NCI-H69 (cell line): ENCODE measurements at places on chromosomes 4 and X.
A peak's percentile ranks its signal among the peaks of the same experiment; 100 is the strongest.

DNA sequence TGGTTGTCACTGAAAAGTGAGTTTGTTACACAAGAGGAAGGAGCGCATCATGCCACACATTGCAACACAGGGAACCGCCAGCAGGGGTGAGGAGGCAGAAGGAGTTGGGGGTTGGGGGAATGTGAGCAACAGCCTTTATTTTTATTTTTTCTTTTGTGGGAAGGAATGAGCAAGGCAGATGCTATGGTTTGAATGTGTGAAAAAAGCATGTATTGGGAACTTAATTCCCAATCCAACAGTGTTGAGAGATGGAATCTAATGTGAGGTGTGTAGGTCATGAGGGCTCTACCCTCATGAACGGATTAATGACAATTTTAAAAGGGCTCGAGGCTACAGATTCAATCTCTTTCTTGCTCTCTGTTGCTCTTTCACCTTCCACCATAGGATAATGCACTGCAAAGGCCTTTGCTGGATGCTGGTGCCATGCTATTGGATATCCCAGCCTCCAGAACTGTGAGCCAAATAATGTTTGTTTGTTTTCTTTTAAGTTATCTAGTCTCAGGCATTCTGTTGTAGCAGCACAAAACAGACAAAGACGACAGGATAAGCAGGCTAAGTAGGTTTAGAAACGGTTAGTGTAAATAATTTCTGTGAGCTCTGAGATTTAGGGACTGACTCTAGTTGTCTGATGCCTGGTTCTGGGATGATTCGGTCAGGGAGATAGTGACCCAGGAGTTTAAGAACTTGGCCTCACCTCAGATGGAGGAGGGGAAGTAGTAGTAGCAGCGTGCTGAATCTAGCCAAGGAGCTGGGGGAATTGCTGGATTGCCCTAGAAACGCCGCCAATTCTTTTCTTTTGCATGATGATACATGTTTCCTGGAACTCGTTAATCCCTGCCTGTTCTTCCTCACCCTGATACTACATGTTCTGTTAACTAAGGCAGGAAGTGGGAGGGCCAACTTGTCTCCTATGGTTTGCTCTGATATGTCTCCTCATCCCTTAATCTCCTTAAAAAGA is 156.6 kb upstream of the CTSO start:
- DNase-seq: no peak

- DNase-seq: no peak
Measured at GRCh38 chrX:16666541-16666940, 16.6 kb downstream of the S100G start.

GRCh38 chr4:183760326-183760725 is 101.2 kb downstream of the TRAPPC11 start:
- DNase-seq: no peak

GRCh38 chrX:38106991-38107655 is 100.8 kb downstream of the SYTL5 start:
- DNase-seq: no peak

DNA sequence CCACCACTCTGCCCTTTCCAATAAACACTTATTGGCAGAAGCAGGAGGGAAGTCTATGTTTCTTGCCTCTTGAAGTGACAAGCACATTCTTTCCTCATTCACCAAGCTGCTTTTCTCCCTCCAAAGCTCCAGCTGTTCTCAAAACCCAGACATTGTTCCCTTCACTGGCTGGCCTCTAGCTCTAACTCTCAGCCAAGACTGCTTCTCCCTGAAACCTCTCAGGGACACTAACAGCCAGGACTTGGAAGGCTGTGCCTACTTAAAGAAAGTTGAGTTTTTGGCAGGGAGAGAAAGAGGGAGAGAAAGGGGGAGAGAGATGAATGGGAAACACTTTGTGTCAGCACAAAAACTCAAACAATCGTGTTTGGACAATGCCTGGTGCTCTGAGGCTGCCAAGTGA is 99.5 kb downstream of the COX18 start:
- DNase-seq: no peak

DNA sequence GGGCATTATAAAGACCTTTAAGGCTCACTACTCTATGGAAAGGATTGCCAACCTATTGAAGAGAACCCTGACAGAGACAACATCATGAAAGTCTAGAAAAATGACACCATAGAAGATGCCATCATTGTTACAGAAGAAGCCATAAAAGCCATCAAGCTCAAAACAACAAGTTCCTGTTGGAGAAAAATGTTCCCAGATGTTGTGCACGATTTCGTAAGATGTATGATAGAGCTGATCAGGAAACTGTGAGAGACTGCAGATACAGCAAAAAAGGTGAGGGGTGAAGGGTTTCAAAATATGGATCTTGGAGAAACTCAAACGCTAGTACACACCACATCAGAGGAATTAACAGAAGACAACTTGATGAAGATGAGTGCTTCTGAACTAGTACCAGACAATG is 53.3 kb downstream of the WDFY3 start:
- DNase-seq: no peak

- peak; percentile 33 for DNase-seq
Measured at GRCh38 chrX:22742174-22742573, 257.6 kb upstream of the DDX53 start.

GRCh38 chrX:13126775-13127174 is 82.4 kb upstream of the FAM9C start:
- no peak for DNase-seq

DNA sequence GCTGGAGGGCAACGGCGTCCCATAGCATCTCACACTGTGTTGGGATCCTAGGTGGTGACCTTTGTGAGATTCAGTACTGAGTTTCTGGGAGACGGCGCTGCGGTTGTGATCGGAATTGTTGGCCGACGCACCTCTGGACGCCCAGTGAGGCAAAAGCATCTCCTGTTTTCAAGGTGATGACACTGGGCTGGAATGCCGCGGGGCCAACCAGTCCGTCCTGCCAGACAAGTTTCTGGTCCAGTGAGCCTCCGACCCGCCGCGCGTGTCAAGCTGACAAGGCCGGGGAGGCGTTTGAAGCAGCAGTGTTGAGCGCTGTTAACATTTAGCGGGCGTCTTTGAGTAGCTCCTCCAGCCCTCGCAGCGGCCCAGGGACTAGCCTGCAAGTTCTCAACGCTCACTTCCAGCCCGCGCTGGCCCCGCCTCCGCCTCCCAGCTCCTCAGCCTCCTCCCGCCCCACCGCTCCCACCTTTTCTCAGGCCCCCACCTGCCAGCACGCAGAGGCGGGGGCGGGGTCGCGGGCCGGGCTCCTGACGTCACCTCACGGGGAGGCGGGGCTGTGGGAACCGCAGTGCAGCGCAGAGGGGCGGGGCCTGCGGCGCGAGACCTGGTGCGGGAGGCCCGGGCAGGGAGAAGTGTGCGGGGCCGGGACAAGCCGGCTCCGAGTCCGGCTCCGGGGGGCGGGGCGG is 482 bp upstream of the CDS1 start:
- DNase-seq: peak; percentile 92

DNA sequence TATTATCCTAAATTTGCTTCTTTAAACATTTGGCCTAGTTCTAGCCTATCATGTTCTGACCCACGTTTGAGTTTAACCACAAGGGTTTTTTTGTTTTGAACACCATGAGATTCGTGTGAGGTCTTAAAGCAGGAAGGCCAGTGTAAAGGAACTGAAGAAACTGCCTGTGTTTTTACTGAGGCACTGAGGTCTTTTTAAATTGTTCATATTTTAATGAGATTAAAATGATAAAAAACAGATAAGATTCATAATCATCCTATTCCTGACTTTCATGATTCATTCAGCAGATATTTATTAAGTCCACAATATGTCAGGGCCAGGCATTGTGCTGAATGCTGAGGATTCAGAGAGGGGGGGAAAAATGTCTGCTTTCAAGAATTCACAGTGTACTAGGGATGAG is 3.2 kb downstream of the RPS6KA3 start:
- DNase-seq: no peak

DNA sequence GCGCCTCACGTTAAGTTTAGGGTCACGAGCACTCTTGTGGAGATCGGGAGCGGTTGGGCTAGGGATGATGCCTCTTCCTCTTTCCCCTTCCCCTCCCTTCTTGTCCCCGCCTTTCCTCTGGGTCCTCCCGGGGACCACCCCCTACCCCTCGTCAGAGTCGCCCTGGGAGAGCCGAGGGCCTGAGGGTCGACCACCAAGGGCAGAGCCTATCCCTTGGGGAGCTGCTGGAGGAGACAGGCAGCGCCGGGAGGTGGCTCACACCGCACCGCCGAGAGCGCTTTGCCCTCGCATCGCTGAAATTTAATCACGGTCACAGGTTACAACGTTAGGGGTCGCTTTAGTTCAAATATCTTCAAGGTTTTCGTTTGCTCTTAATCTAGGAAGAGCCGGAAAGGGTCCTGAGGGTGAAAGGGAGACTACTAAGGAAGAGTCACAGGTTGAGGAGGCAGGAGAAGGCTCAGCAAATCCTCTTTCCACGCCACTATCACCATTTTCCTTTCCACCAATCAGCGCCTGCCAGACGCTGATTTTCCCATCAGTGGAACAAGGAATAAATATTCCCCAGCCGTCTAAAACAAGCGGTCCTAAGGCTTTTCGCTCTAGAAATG is 528 bp upstream of the SNCA start:
- DNase-seq: peak; percentile 82

DNA sequence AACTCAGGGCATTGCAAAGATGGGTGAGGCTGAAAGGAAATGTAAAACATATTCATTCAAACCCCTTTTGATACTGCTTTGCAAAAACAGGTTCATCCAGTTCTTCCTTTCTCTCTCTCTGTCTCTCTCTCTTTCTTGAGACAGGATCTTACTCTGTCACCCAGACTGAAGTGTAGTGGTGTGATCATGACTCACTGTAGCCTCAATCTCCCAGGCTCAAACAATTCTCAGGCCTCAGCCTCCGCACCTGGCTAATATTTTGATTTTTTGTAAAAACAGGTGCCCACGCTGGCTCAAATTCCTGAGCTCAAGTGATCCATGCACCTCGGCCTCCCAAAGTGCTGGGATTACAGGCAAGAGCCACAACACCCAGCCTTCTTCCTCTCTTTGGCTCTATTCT is 15.6 kb upstream of the DCHS2 start:
- DNase-seq: no peak

GRCh38 chr4:149498246-149498645 is 317.4 kb downstream of the IQCM start:
- DNase-seq: no peak

- DNase-seq: no peak
Measured at GRCh38 chrX:13742397-13743176, 8.0 kb downstream of the OFD1 start.

- DNase-seq: no peak
Measured at GRCh38 chr4:20532871-20533870, 167.1 kb upstream of the PACRGL start.

GRCh38 chr4:71630803-71631202 is 153.1 kb downstream of the GC start:
- no peak for DNase-seq

DNA sequence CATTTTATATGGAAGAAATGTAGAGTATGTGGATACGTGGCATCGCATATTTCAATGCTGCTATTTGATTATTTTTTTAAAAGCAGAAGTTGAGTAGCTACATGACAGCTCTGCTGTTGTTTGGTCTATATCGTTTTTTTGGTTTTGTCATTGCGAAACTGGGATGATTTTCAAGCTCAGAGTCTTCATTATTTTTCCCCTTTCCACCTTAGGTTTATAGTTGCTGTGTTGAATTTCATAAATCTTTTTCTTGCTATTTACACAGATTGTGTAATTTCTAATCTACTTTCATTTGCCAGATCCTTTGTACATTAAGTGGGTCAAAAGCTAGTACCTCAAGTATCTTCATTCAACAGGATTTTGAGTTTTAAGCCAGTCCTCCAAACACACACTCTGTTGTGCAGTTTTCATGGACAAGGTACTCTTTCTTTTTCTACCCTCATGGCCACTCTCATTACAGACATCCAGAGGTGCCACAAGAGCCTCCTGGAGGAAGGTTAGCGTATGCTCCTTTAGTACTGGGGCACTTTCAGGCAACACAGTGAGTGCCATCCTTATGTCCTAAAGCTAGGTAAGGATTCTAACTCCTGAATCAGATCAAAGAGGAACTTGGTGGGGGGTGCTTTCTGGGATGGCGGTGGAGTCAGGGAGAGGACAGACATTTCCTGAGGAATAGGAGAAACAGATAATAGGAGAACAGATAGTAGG is 123.2 kb downstream of the FHIP1A start:
- no peak for DNase-seq

DNA sequence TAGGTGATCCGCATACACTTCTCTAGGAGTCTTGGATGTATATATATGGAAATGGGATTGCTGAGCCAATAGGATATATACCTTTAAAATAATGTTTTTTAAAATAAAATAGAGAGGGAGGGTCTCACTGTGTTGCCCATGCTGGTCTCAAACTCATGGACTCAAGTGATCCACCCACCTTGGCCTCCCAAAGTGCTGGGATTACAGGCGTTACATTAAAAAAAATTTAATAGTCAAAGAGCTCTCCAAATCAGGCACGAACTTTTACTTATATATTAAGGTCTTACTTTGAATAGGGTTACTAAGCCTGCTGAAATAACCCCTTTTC is 109.0 kb downstream of the GNL3L start:
- no peak for DNase-seq

DNA sequence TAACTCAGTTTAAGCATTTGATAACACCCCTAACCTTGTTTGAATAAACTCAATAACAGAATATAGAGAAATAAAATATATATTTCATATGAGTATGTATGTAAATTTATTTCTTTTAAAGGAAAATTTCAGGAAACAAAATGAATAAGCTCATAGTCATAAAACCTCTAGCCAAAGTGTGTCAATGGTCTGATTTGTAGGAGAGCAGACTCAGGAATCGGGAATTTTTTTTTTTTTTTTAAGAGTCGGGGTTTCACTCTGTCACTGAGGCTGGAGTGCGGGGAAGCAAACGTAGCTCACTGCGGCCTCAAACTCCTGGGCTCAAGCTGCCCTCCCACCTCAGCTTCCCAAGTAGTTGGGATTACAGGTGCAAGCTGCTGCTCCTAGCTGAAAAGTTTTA is 2.4 kb downstream of the PKD2 start:
- no peak for DNase-seq

DNA sequence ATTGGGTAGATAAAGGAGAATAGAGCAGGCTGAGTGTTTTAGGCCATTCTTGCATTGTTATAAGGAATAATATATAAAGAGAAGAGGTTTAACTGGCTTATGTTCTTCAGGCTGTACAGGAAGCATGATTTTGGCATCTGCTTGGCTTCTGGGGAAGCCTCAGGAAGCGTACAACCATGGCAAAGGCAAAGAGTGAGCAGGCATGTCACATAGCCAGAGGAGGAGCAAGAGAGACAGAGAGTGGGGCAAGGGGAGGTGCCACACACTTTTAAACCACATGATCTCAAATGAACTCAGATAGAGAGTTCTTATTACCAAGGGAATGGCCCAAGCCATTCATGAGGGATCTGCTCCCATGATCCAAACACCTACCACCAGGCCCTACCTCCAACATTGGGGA is 4.4 kb upstream of the METTL14 start:
- no peak for DNase-seq

- no peak for DNase-seq
Measured at GRCh38 chr4:98518559-98519267, 139.7 kb downstream of the TSPAN5 start.

- DNase-seq: peak; percentile 4
Measured at GRCh38 chrX:24298191-24298590, 15.7 kb downstream of the SUPT20HL2 start.
